ENCODE measurements at places on chromosomes 7 and 10. TPM values are rescaled to one million over a fixed set of nuclear protein-coding genes. Genes with fewer than 3 reads are reported as not detected.

CAV2 gene
- 88.4 TPM for total RNA-seq

GRID1 gene
- total RNA-seq, result 0.16 TPM

FZD1 gene
- total RNA-seq, result 35.7 TPM

VIPR2 gene
- not detected for total RNA-seq

PDK4 gene
- 1.2 TPM for total RNA-seq

EPC1 gene
- 23.2 TPM for total RNA-seq

CPN1 gene
- total RNA-seq, result not detected

TFAM gene
- total RNA-seq, result 18.4 TPM

CPED1 gene
- total RNA-seq, result 21.2 TPM

ZP3 gene
- 2.1 TPM for total RNA-seq

CNNM1 gene
- 0.13 TPM for total RNA-seq

JCAD gene
- 9.8 TPM for total RNA-seq

VAX1 gene
- total RNA-seq, result not detected

NME8 gene
- not detected for total RNA-seq

CALML5 gene
- total RNA-seq, result not detected

ACTL6B gene
- not detected for total RNA-seq

CXCL12 gene
- 128 TPM for total RNA-seq

NRCAM gene
- total RNA-seq, result 22.7 TPM

BPGM gene
- total RNA-seq, result 19.1 TPM

DYNC1I1 gene
- 0.13 TPM for total RNA-seq

FAM180A gene
- total RNA-seq, result 3.6 TPM

MRPS33 gene
- total RNA-seq, result 29.1 TPM

MYL10 gene
- total RNA-seq, result not detected

MCMBP gene
- total RNA-seq, result 38.6 TPM

CAV1 gene
- 107 TPM for total RNA-seq

NXPH1 gene
- not detected for total RNA-seq

GHITM gene
- 159 TPM for total RNA-seq

TRDMT1 gene
- 3.4 TPM for total RNA-seq

PDE6C gene
- not detected for total RNA-seq

NPSR1 gene
- total RNA-seq, result not detected

PTER gene
- total RNA-seq, result 7.1 TPM

GIMAP5 gene
- total RNA-seq, result 0.13 TPM

TMEM139 gene
- 0.39 TPM for total RNA-seq

BRI3 gene
- 64.2 TPM for total RNA-seq

HKDC1 gene
- 0.13 TPM for total RNA-seq

ELFN1 gene
- total RNA-seq, result not detected

ZC3HAV1L gene
- 9.4 TPM for total RNA-seq

HPS1 gene
- total RNA-seq, result 42.1 TPM

FGF8 gene
- not detected for total RNA-seq

TPK1 gene
- total RNA-seq, result 1.1 TPM

MKX gene
- 0.26 TPM for total RNA-seq

FLNC gene
- total RNA-seq, result 98.9 TPM

DDX21 gene
- 71.6 TPM for total RNA-seq

CNTNAP2 gene
- 0.65 TPM for total RNA-seq

ZNF804B gene
- total RNA-seq, result not detected

OR2A7 gene
- 0.13 TPM for total RNA-seq

DDX56 gene
- total RNA-seq, result 45.0 TPM

STEAP2 gene
- 19.6 TPM for total RNA-seq

VTI1A gene
- total RNA-seq, result 24.4 TPM

TEX47 gene
- not detected for total RNA-seq

PSTK gene
- 5.7 TPM for total RNA-seq

PPP1R9A gene
- total RNA-seq, result 0.24 TPM

ANKRD2 gene
- total RNA-seq, result 2.5 TPM

NPFFR1 gene
- not detected for total RNA-seq
